ENCODE measurements at places on chromosomes 13 and 19. TPM values are rescaled to one million over a fixed set of nuclear protein-coding genes. Genes with fewer than 3 reads are reported as not detected.
A peak's percentile ranks its signal among the peaks of the same experiment; 100 is the strongest.

The MEDAG gene
- polyA plus RNA-seq, result 0.87 TPM

The CALR3 gene
- polyA plus RNA-seq, result not detected

GRCh38 chr19:28642787-28643683, 569.9 kb downstream of the UQCRFS1 start:
- no peak for DNase-seq

DNA sequence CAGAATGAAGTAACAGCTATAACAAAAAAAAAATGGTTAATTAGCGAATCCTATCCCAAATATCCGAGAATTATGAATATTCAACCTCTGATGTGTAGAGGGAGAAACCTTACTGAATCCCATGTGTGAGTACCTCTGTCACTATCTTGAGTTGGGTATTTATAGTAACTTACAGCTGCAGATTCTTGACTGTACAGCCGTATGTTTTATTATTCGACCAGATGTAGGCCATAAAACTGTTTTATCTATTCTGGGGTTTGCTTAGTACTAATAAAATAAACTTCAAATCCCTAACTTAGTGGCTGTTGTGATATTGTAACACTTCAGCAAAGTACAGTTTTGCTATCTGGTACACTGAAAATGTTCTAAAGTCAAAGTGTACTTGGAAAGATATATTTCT, 120.0 kb downstream of the EFNB2 start:
- DNase-seq, result peak; percentile 28

GRCh38 chr13:58056426-58056825, 424.9 kb downstream of the PCDH17 start:
- DNase-seq, result no peak
